ENCODE measurements at places on chromosomes 2 and 18.

DNA sequence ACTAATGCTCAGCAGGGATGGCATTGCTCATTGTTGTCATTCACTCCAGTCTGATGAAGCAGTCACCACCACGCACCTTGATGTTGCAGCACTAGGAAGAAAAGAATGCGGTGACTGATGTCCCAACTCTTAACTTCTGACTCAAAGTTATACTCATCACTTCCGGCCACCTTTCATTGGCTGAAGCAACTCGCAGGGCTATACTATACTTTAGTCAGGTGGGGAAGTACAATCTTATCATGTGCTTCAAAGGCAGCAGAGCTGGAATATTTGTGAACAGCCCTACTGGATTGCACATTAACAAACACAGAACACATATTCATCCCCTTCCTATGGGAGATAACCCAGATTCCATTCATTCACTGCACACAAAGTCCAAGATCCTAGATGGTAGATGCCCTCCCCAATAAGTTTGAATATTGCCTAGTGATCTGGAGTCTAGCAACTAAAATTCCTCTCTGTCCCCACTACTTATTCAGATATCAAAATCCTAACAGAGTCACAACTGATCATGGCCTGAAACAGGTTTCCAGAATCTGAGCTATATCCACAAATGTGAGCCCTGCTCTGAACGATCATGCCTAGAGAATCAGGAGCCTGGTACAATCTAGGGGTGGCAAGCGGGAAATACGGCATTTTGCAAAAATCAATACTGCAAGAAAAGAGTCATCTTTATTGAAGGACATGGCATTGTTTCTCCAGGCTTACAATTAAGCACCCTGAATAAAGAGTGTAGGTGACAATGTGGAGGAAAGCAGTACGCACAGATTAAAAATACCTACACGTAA is 3.4 kb upstream of the SPATS2L start:
- no peak for DNase-seq

DNA sequence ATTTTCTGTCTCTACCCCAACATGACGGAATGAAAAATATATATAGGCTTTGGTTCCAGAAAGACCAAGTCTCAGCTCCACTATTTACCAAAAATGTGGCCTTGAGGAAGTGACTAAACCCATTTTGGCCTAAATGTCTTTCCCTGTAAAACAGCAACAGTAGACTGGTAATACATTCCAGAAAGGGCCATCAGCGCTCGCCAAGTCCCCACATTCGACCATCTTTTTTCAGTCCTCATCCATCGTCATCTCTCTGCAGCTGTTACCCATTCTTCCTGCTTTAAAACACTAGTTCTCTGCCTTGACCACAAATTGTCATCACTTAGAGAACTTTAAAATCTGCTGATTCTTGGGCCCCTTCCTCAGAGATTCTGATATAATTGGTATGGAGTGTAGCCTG is 183.8 kb upstream of the CTAGE1 start:
- no peak for DNase-seq

DNA sequence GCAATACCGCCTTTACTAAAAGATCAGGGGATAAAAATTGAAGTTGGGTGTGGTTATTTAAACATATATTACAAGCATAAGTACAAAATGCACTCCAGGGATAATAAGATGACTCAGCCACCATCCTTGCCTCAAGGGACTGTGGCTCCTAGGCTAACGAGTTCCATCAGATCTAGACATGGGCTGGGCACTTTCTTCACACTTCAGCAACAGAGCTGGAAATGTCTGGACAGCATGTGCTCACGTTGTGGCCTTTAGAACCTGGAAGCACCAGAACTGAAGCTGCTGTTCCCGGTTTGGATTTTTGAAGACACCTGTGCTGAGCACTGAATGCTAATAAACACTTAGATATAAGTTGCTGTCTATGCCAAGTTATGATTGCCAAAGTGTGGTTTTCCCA is 384.2 kb upstream of the SALL3 start:
- no peak for DNase-seq

DNA sequence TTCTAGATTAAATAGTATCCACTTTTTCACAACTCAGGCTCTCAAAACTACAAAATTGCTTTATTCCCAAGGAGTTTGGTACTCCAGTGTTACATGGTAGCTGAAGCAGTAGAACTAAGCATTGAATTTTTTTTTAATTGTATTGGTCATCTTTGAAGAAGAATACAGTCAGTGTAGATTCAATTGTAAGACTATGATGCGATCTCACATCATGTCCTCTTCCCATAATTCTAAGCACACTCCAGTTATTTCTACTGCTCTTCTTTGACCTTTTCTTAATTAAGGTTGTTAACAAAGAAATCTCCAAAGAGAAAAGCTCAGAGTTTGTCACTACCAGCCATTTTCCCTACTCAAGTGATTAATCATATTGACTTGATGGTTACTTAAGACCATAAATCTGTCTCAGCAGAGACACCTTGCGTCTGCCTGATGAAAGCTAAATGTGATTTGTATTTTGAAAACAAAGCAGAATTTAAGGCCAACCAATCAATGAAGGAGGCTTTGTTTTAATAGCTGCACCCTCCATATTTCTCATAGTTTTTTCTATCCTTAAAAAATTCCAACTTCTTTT is 130.2 kb downstream of the DTNA start:
- DNase-seq: no peak

- DNase-seq: no peak
Measured at GRCh38 chr2:85893428-85894258, 4.9 kb upstream of the ST3GAL5 start.

GRCh38 chr18:3886575-3887322 is 436.8 kb downstream of the TGIF1 start:
- DNase-seq: no peak

DNA sequence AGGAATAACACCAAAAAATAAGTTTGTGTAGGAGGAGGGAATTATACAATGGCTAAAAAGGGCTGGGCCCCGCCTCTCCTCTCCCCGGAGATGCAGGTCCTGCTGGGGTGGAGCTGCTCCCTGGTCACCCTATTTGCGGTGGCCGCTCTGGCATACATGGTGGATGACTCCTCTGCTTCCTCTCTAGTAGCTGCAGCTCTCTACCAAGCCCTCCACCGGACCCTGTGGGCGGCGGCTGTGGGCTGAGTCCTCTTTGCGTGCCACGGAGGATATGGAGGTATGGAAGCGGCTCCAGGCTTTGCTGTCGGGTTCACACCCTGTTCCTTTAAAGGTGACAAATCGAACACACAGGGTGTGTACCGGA is 77.1 kb upstream of the SEC11C start:
- no peak for DNase-seq

DNA sequence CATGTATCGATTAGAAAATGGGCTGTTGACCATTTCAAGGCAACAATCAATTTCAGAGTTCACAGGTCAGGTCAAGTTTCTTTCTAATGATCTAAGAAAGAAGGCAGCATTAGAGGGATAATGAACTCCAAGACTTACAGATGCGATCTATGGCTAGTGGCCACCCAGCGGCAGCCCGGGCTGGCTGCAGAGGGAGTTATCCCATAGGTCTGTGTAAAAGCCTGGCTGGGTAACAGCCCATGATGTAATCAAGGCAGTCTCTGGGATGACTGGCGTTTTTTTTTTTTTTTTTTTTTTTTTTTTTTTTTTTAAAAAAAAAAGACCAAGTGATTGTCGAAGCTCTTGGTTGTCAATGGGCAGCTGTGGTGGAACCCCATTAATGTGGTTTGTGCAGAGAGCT is 171.1 kb upstream of the SKOR2 start:
- DNase-seq: no peak

DNA sequence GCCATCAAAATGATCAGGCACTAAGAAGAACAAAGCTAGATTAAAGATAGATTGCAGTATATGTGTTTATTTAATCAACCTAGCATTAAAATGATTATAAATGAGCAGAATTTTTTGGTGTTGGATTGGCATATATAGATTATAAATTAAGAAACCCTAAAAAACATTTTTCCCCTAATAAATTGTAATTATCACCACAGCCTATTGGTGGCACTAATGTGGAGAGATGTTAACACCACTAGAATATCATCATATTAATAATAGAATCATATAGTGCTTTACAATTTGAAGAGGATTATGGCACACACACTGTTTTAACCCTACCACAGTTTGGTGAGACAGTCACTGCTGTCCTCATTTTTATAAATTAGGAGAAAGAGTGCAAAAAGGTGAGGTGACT is 112.4 kb upstream of the RND3 start:
- DNase-seq: no peak

GRCh38 chr18:79717555-79718074 is 38.0 kb downstream of the CTDP1 start:
- DNase-seq: no peak

GRCh38 chr2:229726643-229727042 is 12.3 kb upstream of the DNER start:
- no peak for DNase-seq

DNA sequence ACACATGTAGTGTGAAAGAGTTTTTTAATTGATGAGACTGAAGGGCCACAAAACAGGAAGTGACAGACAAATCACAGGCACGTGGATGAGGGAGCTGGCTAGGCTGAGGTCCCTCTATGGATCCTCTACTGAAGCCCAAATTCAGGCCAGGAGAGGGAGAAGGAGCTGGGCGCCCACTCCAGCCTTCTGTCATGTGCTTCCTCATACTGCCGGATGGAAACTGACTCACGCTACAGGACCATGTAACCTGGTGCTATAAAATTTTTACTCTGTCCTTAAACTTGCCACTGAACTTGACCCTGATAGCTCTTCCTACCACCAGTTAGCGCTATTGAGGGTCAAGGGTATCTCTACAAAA is 31.3 kb downstream of the PSTPIP2 start:
- DNase-seq: no peak
